Fibroblast of the aortic adventitia (primary cell): ENCODE measurements at places on chromosomes 2 and 18.
A peak's percentile ranks its signal among the peaks of the same experiment; 100 is the strongest.

- DNase-seq, result no peak
Observed at GRCh38 chr2:119679846-119680245, 845 bp downstream of the TMEM177 start.

DNA sequence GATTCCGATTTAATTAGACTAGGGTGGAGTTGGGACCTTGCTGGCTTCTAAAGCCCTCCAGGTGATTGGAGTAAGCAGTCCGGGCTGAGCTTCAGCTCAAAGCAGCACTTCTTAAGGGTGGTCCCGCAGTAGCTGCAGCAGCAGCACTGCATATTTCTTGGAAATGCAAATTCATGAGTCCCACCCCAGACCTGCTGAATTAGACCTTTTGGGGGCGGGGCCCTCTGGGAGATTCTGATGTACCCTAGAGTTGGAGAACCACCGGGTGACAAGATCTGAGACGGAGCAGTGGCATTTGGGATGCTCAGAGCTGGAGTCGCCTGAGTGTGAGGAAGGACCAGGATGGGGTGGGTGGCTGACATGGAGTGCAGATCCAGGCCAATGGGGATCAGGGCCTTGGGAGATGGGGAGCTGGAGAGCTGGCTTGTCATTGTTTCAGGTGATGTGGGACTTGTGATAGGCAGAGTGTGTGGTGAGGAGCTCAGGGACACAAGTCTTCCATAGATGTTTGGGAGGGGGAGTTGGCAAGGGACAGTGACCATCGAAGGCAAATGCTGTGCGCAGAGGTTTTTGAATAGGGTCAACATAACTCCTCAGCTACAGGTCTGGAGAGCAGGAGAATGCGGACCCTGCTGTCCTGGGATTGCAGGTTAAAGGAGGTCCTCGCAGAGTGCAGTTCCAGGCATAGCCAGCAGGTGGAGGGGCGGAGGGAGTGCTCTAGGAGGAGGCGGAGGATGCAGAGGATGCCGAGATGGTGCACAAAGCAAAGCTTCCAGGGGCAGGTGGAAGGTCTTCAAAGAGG lies 130.9 kb upstream of the RAB12 start:
- DNase-seq, result peak; percentile 53

GRCh38 chr2:241068136-241068941 lies 33.7 kb downstream of the MTERF4 start:
- no peak for DNase-seq

DNA sequence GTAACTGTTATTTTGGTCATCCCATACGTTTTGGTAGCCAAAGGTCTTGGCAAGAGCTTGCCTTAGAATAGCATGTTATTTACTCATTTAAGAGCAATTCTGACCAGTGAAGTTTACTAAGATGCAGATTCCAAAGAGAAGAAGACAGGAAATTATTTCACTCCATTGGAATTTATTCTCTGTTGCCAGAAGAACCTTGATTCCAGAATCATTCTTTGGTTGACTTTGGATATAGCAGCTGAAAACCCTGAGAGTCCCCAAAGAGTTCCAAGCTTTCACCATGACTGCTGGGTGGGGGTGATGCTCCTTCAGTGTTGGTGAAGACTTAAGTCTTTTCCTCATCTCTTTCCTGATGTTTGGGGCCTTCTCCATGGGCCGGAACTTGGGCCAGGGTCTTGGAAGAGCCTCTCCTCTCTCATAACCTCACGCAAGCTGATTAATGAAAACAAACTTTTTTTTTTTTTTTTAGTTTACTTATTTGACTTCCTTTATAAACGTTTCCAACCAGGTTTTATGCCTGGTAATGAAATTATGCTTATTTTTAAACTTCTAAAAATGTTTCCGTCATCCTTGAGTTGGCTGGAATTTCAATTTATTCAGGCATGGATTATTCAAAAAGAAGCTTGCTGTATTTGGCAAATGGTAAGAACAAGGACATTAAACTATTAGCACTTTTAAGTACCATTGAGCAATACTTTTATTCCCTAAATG lies 192.0 kb downstream of the MTX2 start:
- peak; percentile 7 for DNase-seq

- DNase-seq, result no peak
Observed at GRCh38 chr2:8260213-8260612, 421.6 kb upstream of the ID2 start.

DNA sequence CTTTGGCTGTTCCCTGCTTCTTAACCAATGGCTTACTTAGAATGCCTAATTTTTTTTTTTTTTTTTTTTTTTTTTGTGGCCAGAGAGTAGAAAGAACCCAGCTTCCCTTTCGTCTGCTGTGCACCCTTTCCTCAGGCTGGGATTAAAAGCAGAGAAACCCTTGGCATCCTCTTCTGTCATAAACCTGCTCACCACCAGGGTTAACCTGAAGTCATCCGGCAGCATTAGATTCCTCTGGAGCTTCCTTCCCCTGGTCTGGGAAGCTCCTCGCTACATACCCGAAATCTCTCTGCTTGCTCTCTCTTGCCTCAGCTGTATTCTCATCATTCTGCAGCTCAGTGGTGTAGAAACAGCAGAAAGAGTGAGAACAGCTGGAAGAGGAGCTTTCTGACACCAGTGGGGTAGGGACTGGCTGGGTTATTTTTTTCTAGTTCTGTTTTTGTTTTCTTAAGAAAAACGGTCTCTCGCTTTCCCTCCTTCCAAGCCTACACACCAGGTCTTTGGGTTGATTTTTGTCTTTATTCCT lies 339.0 kb upstream of the MEIS1 start:
- DNase-seq, result no peak

DNA sequence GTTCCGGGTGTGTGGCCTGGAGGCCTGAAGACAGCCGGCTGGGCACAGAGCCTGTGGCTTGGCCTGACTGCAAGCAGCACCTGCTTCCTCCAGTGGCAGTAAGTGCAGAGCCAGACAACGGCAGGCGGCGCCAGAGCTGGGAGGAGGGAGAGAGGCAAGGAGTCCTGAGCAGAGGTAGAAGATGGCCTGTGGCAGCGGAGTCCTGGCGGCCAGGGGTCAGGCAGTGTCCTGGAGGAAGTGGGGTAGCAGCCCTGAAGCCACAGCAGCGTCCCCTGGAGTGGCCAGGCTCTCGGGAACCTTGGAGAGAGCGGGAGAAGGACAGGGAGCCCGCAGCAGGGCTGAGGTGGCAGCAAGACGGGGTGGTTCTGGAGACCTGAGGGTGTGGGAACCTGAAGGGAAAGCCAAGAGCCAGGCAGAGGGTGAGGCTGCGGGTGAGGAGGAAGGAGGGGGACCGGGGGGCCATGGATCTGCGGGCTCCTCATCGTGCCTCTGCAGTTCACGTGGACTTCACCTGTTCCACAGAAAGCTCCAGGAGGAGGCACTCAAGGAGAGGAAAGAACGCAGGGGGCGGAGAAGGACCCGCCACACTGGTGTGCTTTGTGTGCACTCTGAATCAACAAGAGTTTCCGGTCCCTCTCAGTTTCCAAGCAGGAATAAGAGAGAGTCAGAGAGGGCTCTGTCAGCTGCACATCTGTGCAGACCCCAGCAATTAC lies 85.9 kb downstream of the USP40 start:
- DNase-seq, result no peak

DNA sequence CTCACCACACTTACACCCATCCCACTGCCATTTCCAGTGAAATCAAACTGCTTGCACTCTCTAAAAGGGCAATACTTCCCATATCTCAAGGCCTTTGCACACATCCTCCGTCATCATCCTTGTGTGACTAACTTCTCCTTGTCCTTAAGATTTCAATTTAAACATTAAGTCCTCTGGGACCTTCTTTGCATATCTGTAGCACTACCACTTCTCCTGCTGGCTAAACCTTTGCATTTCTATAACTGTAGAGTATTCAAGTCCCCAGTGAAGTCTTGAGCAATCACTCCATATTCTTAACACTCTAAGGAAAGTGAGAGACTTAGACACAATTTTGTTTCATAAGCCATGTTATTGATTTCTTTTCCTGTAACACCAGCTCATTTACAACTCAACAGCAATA lies 136.8 kb upstream of the EPHA4 start:
- DNase-seq, result no peak

- no peak for DNase-seq
Observed at GRCh38 chr2:64852771-64853241, 136.4 kb upstream of the SLC1A4 start.

GRCh38 chr2:152606941-152607340 lies 110.3 kb downstream of the PRPF40A start:
- DNase-seq, result no peak

- DNase-seq, result no peak
Observed at GRCh38 chr2:191835539-191836350, 11.1 kb downstream of the CAVIN2 start.

- DNase-seq, result no peak
Observed at GRCh38 chr2:21050164-21050563, 6.3 kb upstream of the APOB start.

GRCh38 chr2:180021850-180022249 lies 14.8 kb upstream of the CWC22 start:
- no peak for DNase-seq

DNA sequence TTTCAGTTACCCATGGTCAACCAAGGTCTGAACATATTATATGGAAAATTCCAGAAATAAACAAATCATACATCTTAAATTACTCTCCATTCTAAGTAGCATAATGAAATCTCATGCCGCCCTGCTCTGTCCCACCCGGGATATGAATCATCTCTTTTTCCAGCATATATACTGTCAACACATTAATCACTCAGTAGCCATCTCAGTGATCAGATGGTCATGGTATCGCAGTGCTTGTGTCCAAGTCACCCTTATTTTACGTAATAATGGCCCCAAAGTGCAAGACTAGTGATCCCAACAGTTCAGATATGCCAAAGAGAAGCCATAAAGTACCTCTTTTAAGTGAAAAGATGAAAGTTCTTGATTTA lies 43.8 kb downstream of the OSBPL6 start:
- peak; percentile 41 for DNase-seq

DNA sequence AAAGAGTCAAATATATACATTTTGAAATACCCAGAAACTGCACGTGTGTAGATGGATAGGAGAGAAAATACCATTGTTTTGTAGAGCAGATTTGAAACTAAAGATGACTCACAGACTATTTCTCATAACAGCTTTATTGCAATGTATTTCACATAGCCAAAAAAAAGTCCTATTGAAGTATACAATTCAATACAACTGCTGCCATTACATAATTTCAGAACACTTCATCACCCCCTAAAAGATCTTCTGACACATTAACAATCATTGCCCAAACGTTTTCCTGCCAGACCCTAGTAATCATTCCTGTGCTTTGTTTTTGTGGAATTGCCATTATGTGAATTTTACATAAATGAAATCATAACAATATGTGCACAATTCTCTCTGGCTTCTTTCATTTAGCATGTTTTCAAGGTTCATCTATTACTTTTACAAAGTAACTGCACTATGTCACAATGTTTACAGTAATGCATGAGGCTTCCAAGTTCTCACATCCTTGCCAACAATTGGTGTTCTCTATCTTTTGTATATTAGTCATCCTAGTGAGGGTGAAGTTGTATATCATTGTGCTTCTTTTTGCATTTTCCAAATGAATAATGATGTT lies 378.6 kb upstream of the CWC22 start:
- peak; percentile 98 for DNase-seq

DNA sequence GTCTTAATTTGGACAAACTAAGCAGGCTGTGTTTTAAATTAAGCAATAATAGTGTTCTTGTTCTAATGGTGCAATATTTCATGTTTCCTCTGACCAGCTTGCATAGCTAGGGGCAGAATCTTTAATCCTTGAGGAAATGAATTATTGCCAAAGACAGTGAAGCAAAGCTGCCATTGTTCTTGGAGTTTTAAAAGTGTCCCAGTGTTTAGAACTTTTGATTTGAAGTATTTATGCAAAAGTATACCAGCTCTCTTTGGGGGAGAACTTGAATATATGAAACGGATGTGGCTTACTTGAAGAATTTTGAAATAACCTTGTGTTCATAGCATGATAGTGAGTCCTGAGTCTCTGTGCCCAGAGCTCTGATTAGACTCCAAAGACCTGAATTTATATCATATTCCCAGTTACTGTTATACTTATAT lies 33.4 kb downstream of the ITGA6 start:
- DNase-seq, result peak; percentile 50

DNA sequence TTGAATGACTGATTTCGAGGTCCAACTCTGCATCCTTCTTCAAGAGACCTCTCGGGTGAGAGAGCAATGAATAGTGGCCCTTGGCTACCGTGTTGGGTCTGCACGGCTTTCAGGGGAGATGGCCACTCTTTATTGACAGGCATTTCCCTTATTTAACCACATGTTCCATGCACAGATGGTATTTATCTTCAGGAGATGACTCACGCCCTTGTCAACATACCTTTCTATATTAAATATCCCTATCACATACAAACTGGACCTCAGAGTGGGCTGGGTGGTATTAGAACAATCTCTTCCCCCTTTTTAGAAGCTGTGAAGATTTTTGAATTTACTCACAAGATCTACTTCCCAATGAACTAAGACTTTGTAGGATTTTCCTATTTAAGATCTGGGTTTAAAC lies 109.6 kb upstream of the CDC42EP3 start:
- peak; percentile 68 for DNase-seq

DNA sequence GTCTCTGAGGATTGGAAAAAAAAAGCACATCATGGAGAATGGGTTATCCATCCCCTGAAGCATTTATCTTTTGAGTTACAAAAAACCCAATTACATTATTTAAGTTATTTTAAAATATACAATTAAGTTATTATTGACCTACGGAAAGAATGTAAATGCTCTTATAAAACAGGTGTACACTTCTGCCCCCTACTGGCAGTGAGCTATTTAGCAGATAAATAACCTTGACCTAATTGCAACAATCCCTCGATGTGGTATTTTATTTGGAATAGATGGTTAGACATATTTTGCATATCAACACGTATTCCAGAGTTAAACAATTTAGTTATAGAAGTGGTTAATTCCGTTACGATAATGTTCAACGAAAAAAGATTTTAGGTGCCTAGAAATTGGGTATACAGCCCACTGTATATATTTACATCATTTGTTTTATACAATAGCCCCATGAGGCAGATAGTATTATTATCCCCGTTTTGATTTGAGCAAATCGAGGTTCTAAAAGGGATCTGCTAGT lies 9.1 kb upstream of the DAW1 start:
- peak; percentile 76 for DNase-seq

GRCh38 chr2:235017441-235017840 lies 65.6 kb downstream of the SH3BP4 start:
- no peak for DNase-seq

GRCh38 chr2:102839668-102840388 lies 78.0 kb downstream of the TMEM182 start:
- peak; percentile 57 for DNase-seq

- DNase-seq, result no peak
Observed at GRCh38 chr2:98869870-98870269, 66.2 kb downstream of the CRACDL start.

DNA sequence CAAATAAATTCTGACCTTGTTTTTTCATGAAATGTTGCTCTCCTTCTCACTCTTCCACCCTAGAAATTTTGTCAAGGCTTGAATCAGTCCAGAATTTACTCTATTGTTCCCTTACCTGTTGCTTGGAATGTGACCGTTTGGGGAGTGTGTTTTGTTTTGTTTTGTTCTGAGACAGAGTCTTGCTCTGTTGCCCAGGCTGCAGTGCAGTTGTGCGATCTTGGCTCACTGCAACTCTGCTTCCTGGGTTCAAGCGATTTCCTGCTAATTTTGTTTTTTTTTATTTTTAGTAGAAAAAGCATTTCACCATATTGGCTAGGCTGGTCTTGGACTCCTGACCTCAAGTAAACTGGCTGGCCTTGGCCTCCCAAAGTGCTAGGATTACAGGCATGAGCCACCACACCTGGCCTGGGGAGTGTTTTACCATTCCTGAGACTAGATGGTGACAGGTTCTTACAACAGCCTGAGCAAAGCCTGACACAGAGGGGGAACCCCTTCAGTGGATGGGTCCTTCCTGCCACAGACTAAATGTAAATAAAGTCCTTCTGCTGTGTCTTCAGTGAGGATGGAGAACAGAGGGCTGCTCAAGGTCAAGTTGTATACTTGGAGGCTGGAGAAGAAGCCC lies 52.0 kb downstream of the HAUS1 start:
- DNase-seq, result no peak
